T-helper 2 cell (primary cell): ENCODE measurements at places on chromosomes 3 and 15.

DNA sequence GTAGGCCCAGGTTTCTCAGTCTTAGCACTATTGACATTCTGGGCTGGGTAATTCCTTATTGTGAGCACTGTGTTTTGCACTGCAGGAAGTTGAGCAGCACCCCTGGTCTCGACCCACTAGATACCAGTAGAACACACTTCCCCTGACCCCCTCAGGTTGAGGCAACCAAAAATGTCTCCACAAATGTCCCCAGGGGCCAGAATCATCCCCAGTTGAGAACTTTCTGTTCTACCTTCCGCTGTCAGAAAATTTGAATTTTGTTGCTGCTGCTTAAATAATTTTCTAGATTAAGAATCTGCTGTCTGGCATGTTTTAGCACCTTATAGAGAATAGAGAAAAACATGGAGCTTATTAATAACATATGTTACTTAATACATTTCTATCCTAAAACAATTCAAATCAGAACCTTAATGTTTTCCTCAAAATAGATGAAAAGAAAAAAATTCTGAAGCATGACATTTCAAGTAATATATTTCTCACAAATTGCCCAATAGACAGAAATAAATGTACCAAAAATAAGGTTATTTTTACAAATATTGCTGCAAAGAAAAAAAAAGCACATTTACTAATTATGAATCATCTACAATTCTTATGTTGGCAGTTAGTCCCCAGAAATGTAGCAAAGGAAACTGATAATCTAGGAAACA is 13.2 kb upstream of the THRB start:
- DNase-seq = no peak

- no peak for DNase-seq
These were observed 15.8 kb downstream of the ST3GAL6 start for GRCh38 chr3:98778852-98779413.

DNA sequence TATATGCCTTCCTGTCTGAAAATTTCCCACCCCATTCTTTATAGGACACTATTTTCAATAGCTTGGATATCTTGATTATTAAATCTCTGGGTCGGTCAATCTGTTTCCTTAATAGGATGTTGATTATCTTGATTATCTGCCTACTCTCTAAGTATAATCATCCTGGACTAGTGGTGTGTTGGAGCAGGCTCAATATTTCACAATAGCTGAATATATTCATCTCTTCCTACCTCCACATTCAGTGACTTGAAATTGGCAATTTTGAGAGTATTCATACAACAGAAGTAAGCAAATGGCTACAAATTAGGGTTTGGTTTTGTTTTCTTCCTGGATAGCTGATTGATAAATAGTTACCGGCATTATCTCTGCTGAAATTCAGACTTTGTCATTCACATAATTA is 1162.6 kb downstream of the ROBO1 start:
- no peak for DNase-seq

GRCh38 chr3:183845090-183845489 is 19.7 kb upstream of the MAP6D1 start:
- DNase-seq = no peak

GRCh38 chr3:66856533-66856932 is 141.6 kb upstream of the KBTBD8 start:
- no peak for DNase-seq

- no peak for DNase-seq
These were observed 46.6 kb downstream of the SPRED1 start for GRCh38 chr15:38299216-38299615.

GRCh38 chr3:196501316-196502044 is 2.1 kb downstream of the RNF168 start:
- DNase-seq = no peak

DNA sequence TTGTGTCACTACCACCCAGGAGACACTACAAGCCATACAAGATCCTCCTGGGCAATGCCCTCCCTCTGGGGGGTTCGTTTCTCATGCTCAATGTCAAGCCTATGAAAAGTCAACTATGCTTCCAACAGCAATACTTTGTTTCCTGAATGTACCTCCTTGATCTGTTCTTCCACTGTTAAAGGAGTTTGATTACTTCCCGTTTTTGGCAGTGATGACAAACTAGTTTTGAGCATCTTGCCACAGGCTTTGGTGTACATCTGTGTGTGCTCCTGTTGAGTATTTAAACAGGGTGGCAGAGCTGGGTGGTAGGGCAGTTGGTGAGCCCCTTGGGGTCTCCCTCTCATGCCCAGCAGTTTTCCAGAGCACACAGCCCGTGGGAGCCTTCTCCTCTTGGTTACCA is 81.4 kb downstream of the IL12A start:
- no peak for DNase-seq

- no peak for DNase-seq
These were observed 2.7 kb downstream of the CSK start for GRCh38 chr15:74784426-74785193.

DNA sequence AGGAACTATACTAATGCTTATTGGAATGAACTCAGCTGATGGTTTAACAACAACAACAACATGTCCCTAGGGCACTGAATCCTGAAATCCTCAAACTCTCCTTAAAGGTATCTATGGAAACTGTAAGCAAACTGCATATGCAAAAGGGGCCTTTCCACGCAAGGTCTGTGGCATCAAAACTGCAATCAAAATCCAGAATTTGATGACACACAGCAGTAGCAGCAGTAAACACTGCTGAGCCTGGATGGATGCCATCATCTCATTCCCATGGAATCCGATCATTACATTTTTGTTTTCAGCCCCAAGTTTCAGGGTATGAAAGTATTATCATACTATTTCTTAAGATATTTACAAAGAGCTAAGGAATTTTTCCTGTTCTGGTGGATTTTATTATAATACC is 399.7 kb downstream of the VPS13C start:
- DNase-seq = no peak

GRCh38 chr15:71085809-71086208 is 29.5 kb upstream of the THSD4 start:
- DNase-seq = no peak

GRCh38 chr3:149396476-149396875 is 19.0 kb upstream of the TM4SF1 start:
- no peak for DNase-seq
